Activated T-cell treated with anti-CD3 and anti-CD28 coated beads, Interleukin-2, amount 50 U/mL, for 72 hours (primary cell): ENCODE measurements at places on chromosomes 11 and 22.

GRCh38 chr11:124483422-124483821 lies 37.9 kb upstream of the OR8B8 start:
- DNase-seq = no peak

GRCh38 chr11:91686281-91686680 lies 538.3 kb upstream of the FAT3 start:
- DNase-seq = no peak

- no peak for DNase-seq
These were observed 132.6 kb downstream of the WNT11 start for GRCh38 chr11:76073724-76074123.

DNA sequence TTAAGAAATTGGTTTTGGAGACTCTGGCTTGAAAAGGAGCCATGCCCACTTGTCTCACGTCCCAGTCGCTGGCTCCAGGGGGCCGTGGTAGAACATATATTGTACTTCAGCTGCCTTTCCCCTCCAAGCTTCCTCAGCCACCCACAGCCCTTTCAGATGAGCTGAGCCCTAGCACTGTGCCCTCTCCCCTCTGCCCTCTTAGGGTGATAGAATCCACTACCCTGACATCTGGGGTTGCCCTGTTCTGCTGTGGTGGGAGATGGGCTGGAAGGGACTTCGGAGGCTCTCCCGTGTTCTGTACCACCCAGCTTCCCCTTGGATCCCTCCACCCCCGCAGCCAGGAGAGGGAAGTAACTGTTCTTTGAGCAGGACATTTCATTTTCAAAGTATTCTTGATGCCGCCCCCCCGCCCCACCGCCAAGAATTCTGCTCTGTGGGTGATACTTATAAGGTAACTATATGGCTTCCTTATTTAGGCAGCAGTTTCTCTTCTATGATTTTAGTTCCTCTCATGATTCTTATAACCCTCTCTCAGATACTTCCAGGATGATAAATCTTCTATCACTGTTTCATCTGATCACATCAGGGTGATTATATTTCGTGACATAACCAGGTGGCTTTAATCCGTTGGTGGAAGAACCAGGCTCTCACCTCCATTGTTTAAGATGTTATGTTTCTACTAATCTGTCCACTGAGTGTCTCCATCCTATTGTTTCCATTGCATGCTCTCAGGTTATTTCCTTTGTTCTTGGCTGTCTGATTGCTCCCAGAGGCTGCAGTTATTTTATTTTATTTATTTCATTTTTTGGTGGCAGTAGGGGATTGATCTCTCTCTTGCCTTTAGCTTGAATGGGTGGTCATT lies 24.1 kb downstream of the ZBTB16 start:
- DNase-seq = no peak

- DNase-seq = no peak
These were observed 17.6 kb upstream of the MED17 start for GRCh38 chr11:93766504-93766903.

GRCh38 chr22:42172773-42173172 lies 42.2 kb upstream of the CYP2D6 start:
- no peak for DNase-seq

GRCh38 chr11:2777386-2777785 lies 77.6 kb upstream of the KCNQ1OT1 start:
- DNase-seq = no peak

DNA sequence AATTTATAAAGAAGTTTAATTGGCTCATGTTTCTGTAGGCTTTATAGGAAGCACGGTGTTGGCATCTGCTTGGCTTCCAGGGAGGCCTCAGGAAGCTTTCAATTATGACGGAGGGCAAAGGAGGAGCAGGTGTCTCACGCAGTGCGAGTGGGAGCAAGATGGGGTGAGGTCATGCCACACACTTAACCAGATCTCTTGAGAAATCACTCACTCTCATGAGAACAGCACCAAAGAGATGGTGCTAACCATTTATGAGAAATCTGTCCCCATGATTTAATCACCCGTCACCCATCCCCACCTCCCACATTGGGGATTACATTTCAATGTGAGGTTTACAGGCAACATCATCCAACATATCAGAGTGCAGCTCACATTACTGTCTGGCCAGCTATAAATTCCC lies 103.5 kb downstream of the ARHGAP8 start:
- DNase-seq = peak; percentile 33

DNA sequence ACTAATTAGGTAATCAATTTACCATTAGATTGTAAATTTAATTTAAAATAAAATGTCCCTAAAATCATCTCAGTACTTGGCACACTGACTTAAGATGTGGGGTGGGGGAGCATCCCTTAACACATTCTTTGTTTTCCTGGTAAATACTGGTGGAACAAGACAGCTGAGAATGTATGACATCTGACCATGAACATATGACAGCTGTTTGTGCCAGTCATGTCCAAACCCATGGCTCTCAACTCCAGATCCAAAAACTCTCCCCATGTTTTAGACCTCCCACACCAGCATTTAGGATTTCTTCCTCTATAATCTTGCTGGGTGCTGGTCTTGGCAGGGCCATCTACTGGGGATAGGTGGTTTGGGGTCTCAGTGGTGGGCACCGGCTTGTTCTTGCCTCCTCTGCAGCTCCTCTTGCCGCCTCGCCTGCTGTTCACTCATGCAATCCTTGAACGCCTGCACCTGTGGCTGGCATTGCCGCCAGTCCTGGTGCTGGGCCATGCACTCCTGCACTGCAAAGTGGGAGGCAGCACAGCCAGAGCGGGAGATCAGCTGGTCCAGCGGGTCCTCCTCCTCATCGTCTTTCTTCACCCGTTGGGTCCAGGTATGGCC lies 3.8 kb downstream of the COA4 start:
- no peak for DNase-seq

GRCh38 chr11:121557348-121557747 lies 104.6 kb upstream of the SORL1-AS1 start:
- no peak for DNase-seq

GRCh38 chr11:86537541-86538222 lies 134.7 kb downstream of the ME3 start:
- no peak for DNase-seq

GRCh38 chr11:133945087-133945974 lies 11.4 kb downstream of the IGSF9B start:
- DNase-seq = peak; percentile 93

GRCh38 chr11:73143126-73143838 lies 1.2 kb upstream of the FCHSD2 start:
- peak; percentile 18 for DNase-seq

GRCh38 chr11:128551058-128551457 lies 36.3 kb downstream of the ETS1 start:
- peak; percentile 22 for DNase-seq
